ENCODE measurements at places on chromosomes 6 and 20.
A peak's percentile ranks its signal among the peaks of the same experiment; 100 is the strongest.

- DNase-seq: no peak
Measured at GRCh38 chr6:111995404-111995803, 58.5 kb upstream of the CCN6 start.

GRCh38 chr6:44074439-44074812, 52.8 kb downstream of the MRPL14 start:
- peak; percentile 35 for DNase-seq

DNA sequence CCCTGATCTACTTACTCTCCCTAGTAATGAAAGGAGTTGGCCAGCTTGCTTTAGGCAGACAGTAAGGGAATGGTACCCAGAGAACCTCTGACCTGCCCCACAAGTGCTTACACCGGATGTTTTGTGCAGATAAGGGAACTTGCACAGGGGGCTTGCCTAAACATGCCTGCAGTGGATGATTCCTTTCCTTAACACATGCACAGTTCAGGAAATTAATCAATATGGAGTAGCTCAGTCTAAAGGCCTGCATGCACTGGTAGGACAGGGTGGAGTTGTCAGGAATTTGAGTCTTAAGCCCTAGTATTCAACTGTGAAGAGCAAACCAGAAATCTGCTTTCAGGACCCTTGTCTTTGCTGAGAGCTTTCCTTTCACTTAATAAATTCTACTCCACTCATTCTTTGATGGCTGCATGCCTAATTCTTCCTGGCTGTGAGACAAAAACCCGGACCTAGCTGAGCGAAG, 3.9 kb upstream of the TRIM38 start:
- DNase-seq: no peak

DNA sequence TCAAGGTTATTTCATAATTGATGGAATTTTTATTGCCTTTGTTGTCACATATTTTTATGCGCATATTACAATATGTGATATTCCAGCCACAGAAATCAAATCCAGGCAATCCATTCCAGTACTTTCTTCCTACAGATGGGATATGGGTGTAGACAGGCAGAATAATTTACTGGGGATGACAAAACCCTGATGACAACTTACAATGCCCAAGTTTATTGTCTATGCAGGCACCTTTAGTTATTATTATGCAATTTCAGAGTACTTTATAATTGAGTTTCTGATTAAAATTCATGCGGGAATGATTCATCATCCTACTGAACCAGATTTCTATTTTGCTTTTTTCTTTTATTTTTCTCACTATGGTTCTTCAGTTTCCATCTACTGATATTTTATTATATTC, 358.7 kb downstream of the LMBRD1 start:
- no peak for DNase-seq

- no peak for DNase-seq
Measured at GRCh38 chr6:56148488-56149186, 98.7 kb downstream of the COL21A1 start.

DNA sequence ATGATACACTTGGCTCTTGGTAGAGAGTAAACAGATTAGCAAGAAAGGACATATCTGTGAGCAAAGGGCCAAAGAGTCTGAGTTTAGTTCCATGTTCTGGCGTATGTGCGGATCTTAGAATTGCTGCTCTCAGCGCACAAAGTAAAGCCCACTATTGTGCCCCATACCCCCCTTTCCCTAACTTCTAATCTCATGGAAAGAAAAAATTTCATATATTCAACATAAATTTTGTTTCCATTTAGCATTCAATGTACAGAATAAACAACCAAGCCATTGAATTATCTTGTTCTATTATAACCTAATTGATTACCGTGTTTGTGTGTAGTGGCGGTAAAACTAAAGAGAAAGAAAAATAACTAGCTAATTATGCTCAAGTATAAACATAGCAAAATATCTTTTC, 30.5 kb downstream of the FILIP1 start:
- DNase-seq: no peak

- DNase-seq: no peak
Measured at GRCh38 chr20:44527716-44528199, 5.9 kb upstream of the SERINC3 start.
